Stimulated activated CD8-positive, alpha-beta memory T cell treated with anti-CD3 and anti-CD28 coated beads, Interleukin-4, amount 100 ng/mL, for 1 hour (primary cell): ENCODE measurements at places on chromosomes 6 and 20.

DNA sequence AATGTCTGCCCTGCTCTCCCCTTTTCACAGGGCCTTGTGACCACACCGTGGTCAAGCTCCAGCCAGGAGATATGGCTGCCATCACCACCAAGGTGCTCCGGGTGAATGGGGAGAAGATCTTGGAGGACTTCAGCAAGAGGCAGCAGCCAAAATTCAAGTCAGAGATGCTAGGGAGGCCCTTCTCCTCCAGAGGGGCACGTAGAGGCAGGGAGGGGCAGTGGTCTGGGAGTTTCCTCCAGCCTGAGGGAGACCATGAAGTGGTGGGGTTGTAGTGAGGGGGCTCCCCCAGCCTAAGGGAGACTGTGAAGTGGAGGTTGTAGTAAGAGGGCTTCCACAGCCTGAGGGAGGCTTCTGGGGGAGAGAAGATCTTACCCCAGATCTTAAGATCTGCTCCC lies 4.0 kb downstream of the DXO start:
- DNase-seq, result no peak

DNA sequence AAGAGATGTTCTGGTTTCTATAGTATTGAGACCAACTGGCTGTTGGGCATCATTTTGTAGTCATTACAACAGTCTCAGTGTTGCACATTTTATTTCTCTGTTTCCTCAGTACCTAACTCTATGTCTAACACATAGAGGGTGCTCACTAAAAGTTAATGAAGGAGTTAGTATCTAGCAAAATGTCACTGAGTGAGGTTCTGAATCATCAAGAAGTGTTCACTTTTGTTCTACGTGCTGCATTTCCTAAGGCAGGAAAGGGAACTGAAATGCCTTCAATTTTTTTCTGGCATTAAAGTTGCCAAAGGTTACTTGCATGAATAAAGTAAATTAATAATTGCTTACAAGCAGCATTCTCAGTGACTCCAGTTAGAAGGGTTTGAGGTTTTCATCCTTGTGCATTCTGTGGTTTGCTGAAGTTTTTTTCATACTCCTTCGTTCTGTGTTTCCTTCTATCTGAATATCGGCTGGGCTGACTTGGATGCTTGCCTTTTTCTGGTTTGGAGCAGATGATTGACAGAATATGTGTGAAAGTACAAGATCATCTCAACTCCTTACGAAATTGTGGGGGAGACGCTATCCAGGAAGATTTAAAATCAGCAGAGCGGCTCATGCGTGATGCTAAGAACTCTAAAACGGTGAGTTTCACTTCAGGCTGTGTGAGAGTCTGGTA lies 114.5 kb upstream of the SCGN start:
- DNase-seq, result no peak

DNA sequence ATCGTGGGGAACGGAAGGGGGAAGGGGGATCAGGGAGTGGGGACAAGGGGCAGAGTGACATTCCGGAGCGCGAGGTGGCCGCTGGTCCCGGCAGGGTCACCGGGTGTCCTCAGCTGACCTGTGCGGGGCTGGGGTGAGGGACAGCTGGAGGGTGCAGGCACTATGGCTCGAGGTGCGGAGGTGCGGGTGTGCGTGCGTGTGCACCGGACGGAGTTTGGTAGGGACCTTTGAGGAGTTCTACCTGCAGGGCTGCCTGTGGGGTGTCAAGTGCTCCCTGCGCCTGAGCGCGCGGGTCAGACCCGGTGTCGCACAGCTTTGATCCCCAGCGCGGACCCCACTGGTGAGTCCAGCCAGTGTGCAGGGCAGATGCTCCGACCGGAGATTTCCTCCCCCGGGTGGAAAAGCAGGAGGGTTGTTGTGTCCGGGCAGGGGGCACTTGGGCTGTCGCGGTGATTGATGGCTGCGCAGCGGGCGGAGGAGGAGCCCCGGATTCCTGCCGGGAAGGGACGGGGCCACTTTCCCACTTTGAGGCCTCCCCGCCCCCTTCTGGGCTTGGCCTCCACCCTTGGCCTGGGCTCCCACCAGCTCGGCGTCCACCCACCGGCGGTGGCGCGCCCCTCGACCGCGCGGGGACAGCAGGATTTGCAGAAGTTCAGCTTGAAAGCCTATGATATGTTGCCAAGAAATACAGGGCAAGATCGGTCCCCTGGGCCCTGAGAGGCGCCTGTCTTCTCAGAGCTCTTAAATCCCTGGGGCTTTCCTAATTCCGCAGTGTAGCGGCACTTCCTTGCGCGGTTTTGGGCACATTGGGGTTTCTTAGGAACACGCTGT lies 658 bp downstream of the RIN2 start:
- DNase-seq, result no peak

DNA sequence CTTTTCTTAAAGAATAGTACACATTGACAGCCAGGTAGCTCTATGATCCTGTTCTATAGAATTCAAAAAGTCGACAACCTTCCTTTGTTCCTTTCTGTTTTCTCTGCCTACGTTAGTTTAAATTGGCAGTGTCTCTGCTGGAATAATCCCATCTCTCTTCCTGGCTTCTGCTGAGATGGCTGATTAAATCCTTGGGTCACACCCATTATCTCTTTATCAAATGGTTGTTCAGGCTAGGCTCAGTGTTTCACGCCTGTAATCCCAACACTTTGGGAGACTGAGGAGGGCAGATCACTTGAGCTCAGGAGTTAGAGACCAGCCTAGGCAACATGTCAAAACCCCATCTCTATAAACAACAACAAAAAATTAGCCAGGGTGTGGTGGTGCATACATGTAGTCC lies 44.4 kb downstream of the HFE start:
- no peak for DNase-seq

DNA sequence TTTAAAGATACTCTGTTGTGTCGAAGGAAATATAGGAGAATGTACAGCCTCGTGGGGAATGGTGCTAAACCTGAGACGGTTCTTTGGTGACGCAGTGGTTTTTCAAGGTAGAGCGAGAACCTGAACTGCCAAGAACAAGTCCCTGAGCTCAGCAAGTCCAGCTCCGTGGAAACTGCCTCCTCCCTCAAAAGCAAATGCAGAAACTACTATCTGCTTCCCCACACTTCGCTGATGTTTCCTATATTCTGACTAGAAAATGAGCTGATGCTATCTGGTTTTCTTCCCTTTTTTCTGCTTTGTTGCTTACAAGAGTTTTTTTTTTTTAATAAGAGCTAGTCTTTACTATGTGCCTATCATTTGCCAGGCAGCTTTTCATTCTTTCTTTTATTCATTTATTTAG lies 85.3 kb upstream of the LY86 start:
- DNase-seq, result no peak

DNA sequence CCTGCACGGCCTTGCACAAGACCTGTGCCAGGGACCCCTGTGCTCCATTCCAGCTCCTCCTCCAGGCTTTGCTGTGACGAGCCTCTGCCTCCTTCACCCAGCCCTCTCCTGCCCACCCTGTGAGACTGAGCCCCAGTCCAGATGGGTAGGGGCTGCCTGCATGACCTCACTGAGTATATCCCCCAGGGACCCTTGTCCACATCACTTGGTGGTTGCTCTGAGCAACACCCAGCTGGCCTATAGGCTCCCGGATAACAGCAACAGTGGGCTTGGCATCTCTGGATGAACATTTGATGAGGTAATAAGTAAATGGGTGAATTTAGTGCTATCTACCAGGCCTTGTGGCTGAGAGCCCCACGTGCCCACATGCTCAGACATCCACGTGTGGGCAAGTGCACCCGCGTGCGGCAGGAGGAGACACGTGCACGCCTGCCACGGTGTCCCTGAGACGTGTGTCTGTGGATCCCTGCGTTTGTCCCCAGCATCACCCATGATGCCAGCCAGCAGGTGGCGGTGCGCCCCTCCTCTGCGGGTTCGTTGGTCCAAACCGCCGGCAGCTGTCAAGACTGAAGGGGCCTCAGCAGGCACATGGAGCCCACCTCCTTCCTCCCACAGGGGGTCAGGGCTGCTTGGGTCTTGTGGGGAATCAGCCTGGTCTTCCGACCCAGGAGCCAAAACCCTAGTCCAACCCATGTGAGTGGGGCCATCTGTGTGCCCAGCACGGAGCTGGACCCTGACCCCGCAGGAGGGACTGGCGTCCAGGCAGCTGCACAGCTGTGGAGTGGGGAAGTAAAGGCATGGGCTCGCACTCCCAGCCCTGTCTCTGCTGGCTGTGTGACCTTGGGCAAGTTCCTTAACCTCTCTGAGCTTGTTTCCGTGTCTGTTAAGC lies 45.9 kb downstream of the FGD2 start:
- peak; percentile 78 for DNase-seq

DNA sequence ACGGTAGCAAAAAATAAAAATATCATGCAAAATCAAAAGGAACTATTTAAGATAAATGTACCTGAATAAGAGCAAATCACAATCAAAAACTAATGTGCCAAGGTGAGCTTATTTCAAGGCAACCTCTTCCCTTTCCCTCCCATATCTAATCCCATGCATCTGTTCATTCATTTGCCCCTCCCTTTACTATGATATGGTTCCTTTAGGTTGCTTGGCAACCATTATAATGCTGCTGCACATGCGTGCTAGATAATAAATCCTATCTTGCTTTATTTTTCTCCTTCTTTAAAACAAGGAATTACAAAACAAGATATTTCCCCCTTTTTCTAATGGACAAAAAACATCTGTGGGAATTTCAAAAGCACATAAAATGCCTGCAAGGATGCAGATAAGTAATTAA lies 318.2 kb upstream of the POU3F2 start:
- no peak for DNase-seq

GRCh38 chr20:1579488-1579887 lies 22.0 kb upstream of the SIRPD start:
- DNase-seq, result no peak

GRCh38 chr20:32473231-32474008 lies 111.7 kb downstream of the NOL4L start:
- no peak for DNase-seq

- no peak for DNase-seq
Observed at GRCh38 chr20:15288106-15288505, 950.7 kb upstream of the FLRT3 start.

DNA sequence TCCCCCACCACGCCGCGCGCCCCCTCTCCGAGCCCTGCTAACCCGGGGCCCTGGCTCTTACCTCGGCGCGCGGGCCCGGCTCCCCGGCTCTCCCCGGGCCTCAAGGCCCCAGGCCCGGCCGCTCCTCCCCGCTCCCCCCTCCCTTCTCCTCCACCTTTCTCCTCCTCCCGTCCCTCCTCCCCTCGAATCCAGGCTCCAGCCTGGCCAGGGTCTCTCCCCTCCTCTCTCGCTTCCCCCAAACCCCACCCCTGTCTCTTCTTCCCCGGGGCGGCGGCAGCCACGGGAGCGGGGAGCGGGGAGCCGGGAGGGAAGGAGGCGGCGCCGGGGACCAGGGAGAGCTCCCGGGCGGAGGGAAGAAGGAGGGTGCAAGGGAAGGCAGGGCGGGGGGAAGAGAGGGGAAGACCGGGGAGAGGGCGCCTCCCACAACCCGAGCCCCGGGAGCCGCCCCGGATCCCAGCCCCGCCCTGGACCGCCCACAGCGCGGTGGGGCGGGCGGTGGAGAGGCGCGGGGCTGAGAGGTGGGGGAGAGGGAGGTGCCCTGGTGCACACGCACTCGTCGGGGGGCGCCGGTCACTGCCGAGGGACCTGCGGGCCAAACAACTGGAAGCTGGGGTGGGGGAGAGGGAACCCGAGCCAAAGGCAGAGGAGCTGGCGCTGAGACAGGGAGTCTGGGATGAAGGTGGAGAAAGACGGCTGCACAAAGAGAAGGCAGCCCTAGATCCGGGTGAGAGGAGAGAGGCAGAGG lies at the start of gene GABBR1:
GABBR1 (minus strand) TSS at position 395 of the 745 bp plus-strand sequence. CDS start 798 bp downstream, outside the sequence.
- no peak for DNase-seq

DNA sequence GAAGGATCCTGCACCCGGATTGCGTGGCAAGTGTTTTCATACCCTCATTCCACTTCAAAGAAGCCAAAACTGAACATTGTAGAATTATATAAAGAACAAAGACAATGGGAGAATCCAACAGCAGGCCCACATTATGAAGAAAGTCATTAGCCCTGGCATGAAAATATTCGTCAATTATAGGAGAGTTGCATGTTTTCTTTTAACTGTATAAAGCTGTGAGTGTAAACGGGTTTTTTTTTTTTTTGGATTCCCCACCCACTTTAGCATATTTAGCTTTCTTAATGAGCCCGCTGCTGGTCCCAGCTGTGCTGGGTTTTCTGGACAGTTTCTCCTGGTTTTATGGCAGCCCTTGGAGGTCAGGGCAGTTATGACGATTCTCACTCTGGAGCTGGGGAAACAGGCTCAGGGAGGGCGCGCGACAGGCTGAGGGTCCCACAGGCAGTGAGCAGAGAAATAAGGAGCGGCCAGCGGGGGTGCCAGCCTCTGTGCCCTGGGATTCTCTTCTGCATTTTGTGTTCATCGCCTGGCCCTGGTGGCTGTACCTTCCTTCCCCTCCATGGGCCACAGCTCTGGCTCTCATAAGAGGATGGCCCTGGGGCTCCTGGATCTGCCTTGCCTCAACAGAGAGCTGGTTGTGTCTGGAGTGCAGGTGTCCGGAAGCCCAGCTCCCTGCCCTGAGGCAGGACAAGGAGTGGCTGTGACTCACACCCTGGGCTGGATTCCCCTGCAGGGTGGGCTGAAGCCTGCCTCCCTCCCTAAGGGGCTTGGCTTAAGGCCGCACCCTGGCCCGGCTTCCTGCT lies 24.1 kb upstream of the SULF2 start:
- no peak for DNase-seq

DNA sequence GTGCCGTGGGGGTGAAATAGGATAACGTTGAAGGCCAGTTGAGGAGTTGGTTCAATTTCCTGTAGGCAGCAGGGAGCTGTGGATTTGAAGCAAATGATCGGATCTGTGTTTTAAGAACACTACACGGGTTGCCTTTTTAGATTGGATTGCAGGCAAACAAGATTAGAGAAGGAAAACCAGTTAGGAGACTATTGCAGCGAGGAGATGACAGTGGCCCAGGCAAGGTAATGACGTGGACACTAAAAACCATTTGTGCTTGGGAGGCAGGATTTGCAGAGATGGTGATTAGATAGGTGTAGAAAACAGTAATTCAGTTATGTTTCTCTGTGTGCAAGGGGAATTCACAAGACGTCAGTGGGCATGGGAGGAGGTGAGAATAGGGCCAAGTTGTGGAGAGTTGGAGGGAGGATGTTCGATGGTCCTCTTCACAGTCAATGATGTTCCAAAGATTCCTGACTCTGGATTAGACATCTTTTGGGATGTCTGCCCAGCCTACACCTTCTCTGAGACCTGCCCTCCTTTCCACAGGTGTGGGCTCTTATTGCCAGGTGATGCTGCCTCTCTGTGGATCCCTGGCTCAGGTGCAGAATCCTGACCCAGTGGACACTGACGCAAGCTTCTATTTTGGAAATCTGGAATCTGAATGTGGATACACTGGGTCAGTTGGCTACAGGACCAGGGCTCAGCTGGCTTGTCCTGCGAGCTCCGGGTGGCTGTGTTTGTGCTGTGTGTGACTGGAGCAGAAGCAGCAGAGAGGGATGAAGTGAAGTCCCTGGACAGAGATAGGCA lies 54.2 kb downstream of the TFAP2C start:
- no peak for DNase-seq

GRCh38 chr6:84860920-84861319 lies 96.5 kb upstream of the TBX18 start:
- DNase-seq, result no peak

DNA sequence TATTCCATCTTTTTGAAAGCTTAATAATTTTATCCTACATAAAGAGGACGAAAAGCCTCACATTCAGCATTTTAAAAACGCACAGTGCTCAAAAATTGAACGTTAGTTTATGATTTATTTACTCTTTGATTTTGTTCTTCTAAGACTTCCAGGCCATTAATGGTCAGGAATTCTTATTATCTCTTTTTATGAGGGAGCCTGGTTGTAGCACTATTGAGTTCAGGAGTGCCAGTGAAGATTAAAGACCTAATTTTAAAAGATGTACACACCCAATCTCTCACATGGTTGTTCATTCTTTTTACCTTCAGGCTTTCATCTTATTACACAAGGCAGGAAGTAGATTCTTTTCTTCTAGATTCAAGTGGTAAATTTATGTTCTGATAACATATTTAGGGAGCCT lies 68.6 kb downstream of the HDDC2 start:
- no peak for DNase-seq
